ENCODE measurements at places on chromosomes 11 and 22. TPM values are rescaled to one million over a fixed set of nuclear protein-coding genes. Genes with fewer than 3 reads are reported as not detected.

DNA sequence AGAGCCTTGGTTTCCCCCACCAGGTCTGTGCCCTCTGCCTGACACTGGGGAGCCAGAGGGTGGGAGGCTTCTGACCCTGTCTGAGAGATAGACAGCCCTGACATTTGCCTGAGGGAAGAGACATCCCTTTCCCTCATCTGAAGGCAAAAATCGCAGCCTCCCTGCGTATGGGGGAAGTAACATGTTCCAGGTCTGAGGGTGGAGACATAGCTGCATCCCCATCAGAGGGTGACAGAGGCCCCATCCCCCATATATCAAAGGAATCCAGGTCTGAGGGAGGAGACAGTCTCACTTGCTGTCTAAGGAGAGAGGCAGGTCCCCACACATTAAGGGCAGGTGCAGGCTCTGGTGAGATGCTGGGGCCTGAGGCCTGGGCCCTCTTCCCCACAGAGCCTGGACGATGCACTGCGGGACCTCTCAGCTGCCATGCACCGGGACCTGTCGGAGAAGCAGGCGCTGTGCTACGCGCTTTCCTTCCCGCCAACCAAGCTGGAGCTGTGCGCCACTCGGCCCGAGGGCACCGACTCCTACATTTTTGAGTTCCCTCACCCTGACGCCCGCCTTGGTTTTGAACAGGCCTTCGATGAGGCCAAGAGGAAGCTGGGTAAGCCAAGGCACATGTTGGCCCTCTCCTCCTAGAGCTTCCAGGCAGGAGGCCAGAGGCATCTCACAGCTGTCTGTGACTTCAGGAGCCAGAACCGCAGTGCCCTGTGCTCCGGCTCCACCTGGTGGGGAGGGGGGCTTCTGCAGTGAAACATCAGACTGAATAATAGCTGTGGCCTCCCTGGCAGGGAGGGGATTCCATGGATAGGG, 16.1 kb upstream of the RELT start:
- no peak for DNase-seq

GRCh38 chr11:80958361-80958760, 1517.5 kb upstream of the TENM4 start:
- DNase-seq = no peak

DNA sequence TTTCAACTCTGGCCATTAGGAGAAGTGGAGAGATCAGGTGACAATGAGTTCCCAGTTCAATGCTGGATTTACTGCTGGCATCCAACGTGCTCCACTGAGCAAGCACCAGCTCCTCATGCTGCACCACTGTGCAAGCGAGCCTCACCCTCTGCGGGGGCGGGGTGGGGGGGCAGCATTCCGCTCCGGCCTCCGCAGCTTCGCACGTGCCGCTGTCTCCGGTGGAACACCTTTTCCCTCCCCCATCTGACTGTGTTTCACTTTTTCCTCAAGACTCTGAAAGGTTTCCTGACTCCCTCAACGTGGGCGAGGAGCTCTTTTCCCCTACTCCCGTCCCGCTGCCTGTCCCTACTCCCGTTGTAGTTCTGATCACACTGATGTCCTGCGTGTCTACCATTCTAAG, 835 bp upstream of the RHOD start:
- DNase-seq = no peak

- no peak for DNase-seq
These were observed 418.8 kb downstream of the DYNC2H1 start for GRCh38 chr11:103528046-103528445.

DNA sequence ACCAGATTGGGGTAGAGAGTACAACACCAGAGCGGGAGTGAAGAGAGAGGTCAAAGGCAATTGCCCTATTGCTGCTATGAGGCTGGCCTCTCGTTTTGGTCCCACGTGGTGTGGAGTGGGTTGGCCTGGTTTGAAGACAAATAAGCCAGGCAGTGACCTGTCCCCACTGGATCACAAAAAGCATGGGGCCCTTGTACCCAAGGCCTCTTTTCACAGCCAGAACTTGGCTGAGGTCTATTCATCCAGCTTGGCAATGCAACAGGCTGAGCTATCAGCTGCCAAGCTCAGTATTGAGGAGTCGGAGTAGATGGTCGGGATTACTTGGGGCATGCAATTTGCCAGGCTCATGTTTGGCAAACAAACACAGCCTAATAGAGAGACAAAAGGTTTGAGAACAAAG, 19.2 kb upstream of the GALNT18 start:
- no peak for DNase-seq

GRCh38 chr11:70085815-70086769, 8.0 kb downstream of the ANO1 start:
- no peak for DNase-seq

- DNase-seq = peak; percentile 58
These were observed 4.6 kb downstream of the LRRC32 start for GRCh38 chr11:76665921-76666351.

DNA sequence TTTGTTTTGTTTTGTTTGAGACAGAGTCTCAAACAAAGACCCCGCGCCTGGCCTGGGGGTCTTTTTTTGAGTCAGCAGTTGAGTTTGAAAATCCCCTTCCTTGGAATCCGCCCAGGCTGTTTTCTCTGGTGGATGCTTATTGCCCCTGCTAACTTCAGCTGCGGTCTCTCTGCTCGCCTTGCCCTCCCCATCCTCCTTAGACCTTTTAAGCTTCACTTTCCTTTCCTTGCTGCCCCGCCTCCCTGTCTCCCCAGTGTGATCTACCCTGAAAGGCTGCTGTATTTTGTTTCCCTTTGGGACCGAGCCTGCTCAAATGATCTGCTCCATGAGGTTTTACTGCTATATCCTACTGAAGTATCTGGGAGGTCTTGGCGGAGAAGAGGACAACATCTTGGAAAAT, 2.5 kb downstream of the USP18 start:
- DNase-seq = no peak

GRCh38 chr11:70415191-70415590, 16.9 kb downstream of the CTTN start:
- no peak for DNase-seq

DNA sequence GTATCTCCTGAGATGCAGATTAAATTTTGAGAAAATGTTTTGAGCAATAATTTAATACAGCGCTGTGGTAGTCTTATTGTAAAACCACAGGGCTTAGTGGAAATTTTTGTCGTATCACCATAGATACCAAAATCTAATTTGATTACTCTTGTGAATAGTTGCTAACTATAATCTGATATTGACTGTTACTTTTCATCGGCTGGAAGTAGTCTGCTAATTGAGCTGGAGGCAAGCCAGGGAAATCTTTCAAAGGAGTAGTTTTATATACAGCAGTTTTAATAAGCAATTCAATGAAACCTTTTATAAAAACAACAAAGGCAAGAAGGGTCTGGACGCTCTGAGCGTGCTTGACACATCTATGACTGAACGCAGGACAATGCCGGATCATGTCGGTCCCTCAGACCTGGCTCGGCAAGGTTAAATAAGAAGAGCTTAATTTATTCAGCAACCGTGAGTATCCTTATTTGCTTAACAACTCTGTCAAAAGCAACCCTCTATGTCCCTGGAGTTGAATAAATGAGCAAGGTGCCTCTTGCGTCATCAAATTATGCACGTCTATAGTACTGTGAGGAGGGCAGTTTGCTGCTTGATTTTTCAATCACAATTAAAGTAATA, 121.2 kb downstream of the NCAM1 start:
- no peak for DNase-seq

Gene SMTNL1
- total RNA-seq = not detected

- no peak for DNase-seq
These were observed 41.4 kb downstream of the PACSIN2 start for GRCh38 chr22:42973536-42973881.

Gene MPZL2
- total RNA-seq = 49.6 TPM

Gene TEX12
- total RNA-seq = 0.58 TPM

GRCh38 chr11:116842909-116843308, 5.5 kb upstream of the APOA1 start:
- DNase-seq = peak; percentile 42

Gene DUSP8
- total RNA-seq = 8.9 TPM

Gene IL18
- 20.3 TPM for total RNA-seq

Gene TIGD3
- not detected for total RNA-seq

DNA sequence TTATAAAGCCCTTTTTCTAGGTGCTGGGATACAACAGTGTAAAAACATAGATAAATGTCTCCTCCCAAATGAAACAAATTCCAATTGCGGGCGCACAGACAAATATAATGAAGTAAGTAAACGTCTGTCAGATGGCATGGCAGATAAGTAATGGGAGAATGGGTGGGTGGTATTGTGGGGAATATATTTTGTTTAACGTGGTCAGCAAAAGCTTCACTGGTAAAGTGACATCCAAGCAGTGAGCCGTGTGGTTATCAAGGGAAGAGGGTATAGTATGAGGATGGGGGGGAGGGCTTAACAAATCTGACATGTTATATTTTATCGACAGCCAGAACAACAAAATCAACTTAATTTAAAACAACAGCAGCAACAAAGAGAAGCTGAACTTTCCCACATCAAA, 1.2 kb downstream of the SVIP start:
- DNase-seq = no peak
